Stimulated activated CD8-positive, alpha-beta memory T cell treated with anti-CD3 and anti-CD28 coated beads, Interleukin-7, amount 100 ng/mL, for 1 hour (primary cell): ENCODE measurements at places on chromosomes 6 and 20.

GRCh38 chr6:15763837-15764236, 101.0 kb upstream of the DTNBP1 start:
- DNase-seq = no peak

- no peak for DNase-seq
Observed at GRCh38 chr6:141513830-141514229, 618.9 kb upstream of the GJE1 start.

DNA sequence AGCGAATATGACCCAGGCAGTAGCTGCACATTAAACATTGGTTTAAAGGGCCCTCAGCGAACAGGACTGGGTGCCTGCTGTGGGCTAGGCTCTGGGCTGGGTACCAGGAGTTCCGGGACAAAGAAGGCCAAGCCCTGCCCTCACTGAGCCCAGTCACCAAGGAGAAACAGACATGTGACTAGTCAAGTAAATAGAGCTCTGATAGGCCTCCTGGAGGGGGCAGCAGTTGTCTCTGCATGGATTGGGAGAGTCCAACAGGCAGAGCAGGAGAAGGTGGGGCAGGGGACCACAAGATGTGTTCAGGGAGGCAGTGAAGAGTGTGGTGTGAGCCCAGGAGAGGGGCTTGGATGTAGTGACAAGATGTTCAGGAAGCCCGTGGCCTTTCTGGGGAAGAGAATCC, 3.1 kb downstream of the HM13 start:
- no peak for DNase-seq

DNA sequence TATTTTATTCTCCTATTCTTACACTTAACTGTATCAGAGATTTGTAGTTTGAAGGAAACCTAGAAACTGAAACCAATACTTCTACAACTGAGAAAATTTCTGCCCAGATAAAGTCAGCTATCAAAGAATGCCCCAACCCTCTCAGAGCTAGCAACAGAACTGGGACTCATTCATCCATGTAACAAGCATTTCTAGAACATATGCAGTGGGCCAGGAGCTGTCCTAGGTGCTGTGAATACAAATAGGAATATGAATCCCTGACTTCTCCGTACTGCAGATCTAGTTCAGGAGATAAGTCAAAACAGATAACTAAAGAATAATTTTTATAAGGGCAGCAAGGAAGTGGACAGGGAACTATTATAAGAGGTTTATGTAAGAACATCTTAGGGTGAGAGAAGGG, 654.1 kb upstream of the NOX3 start:
- DNase-seq = no peak

DNA sequence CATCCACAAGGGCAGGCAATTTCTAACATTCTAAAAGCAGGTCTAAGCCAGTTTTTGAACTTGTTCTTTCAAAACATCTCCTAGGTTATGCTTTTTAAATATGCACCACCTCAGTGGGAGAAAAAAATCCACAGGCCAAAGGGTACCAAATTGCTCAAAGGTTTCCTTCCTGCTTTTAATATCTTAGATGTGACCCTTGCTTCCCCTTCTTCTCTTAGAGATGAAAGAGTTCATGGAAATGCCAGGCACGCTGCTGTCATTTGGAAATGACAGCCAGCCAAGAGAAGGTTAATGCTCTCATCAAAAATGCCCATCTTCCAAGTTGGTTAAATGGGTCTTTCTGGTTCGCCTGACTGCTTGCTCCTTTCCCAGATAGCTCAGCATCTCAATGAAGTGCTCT, 497.1 kb downstream of the CD83 start:
- DNase-seq = no peak

DNA sequence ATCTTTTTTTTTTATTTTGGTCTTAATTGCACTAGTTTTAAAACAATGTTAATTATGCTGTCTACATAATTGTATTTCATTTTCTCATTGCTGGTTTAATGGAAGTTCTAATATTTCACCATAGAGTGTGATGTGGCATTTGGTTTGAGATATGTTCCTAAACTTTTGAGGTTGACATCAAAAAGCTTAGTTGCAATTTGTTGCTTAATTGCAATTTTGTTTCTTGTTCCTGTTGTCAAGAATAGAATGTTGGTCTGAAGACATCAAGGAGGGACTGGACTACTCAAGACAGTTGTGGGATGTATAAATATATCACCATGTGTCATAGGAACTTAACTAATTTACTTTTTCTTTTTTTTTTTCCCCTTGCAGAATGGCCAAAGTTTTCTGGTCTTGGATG, 12.5 kb downstream of the HSF2 start:
- no peak for DNase-seq

DNA sequence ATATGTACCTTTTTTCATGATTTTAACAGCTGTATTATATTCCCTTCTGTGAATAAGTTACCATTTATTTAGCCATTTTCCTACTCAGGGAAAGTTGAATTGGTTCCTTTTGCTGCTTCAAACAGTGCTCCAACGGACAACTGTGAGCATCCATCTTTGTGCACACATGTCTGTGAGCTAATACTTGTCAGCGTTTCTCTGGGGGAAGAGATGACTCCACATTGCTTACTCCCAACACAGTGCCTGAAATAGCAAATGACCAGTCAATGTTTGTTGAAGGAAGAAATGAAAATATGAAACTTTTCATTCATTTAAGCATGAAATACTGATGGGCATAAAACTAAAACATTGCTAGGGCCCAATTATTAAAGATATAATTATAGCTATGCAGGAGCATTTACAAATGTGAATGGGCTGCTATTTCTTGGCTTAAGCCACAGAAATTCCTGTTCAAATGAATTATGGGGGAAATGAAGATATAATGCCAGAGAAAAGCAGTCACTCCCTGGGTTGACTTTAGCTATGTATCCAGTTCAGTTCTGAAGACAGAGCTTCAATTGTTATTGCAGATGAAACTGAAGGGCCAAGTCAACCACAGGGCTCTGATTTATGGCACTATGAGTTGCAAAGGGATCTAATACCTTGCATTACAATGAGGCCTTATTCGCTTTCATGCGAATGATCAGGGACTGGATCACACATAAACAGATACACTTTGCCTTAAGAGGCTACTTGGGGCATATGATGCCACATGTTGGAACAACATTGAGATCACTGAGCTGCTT, 47.4 kb upstream of the FOXC1 start:
- no peak for DNase-seq

- no peak for DNase-seq
Observed at GRCh38 chr6:8234321-8234720, 132.0 kb upstream of the EEF1E1 start.

DNA sequence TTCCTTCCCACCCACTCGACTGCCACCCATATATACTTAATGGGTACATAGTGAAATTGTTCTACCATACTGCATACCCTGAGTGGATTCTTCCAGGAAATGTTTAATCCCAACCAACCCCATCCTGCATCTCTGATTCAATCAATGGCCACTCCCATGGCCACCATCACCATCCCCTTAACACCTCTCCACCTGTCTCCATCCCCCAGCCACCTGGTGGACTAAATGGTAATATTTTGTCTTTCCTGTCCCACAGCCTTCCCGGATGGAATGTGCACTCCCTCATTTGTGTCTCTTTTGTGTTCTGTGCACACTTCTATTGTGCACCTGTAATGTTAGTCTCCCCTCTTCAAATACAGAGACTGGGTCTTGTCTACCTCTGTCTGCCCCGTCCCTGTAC, 259.9 kb downstream of the ALDH8A1 start:
- DNase-seq = no peak

GRCh38 chr6:101266063-101266462, 127.4 kb upstream of the GRIK2 start:
- no peak for DNase-seq

- no peak for DNase-seq
Observed at GRCh38 chr6:131733376-131734016, 22.7 kb upstream of the CTAGE9 start.

GRCh38 chr6:23245572-23245971, 676.2 kb downstream of the HDGFL1 start:
- DNase-seq = no peak

DNA sequence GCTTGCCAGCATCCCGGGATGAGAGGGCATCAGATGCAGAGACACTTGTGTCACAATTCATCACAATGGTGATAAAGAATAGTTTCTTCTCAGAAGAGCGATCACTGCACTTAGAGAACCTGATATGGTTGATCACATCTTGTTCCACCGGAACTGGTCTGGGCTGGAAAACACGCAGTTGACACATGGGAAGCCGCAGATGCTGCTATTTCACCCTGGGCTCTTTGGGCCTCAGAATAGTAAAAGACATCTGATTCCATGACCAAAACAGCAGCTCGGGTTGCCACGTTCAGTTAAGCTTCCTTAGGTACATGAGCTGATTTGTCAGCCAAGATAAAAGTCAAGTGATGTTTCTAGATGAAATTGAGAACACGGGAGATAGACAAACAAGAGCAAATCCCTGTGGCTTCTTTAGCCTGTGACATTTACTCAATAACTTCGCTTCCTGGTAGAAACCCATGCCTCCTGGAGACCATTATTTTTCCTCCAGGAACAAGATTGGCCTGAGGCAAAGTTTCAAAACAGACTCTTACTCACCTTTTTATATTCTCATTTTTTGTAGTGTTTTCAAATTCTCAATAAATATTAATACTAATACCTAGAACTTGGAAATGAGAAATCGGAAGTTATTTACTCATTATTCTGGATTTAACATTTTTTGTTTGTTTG, 59.4 kb downstream of the TRMT6 start:
- DNase-seq = no peak

DNA sequence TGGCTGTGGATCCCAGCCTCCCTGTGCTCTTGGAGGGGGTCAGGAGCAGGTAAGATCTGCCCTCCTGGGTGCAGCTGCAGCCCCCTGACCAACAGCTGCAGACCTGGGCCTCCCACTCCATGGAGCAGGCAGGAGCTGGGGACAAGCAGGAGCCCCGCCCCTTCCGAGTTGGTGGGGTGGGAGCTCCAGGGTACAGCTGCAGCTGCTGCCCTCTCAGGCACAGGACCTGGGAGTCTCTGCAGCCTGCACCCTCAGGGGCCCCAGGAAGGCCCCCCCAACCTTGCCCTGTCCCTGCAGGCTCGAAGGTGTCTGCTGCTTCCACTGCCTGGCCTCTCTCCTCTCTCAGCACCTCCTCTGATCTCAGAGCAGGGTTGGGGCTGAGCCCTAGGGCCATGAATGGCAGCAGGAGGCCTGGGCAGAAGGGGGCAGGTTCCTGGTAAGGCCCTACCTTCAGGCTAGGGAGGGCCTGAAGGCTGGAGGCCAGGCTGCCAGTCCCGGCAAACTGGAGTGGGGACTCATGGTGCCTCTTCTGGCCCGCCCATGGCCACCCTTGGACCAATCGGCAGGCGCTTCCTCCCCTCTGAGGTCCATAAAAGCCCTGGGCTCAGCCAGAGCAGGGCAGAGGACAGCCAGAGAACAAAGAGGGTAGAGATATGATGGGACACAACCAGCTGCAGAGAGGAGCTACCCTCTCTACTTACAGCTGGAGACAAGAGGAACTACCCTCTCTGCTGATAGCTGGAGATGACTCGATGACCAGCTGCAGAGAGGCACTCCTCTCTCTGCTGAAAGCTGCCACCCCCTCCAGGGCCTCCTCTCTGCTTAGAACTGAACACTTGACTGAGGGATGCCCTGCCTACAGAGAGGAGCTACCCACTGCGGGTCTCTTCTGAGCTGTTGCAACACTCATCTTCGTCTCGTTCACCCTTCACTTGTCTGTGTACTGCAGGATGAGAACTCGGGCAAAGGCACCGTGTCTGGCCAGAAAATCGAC, 7.8 kb upstream of the PACSIN1 start:
- DNase-seq = no peak

DNA sequence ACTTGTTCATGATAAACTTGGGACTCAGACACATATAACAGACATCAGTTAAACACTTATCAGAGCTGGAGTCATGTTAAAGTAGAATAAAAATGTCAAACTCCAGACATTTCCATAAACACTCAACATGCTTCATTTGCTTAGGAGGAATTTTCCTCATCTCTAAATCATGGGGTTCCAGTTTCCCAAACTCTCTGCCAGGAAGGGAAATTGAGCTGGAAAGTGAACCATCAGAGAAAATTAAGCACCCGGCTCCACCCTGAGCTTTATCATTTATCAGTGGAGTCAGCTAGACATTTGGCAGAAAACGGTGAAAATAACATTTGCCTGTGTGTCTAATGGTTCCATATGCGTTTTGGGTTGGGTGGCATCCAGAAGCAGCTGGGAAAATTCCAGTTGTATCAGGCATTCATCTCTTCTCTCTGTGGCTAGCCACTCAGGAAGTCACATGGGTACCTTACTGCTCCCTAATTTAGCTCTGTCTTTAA, 25.3 kb upstream of the ZNFX1 start:
- DNase-seq = no peak

- DNase-seq = no peak
Observed at GRCh38 chr20:37566590-37567330, 39.1 kb upstream of the BLCAP start.

DNA sequence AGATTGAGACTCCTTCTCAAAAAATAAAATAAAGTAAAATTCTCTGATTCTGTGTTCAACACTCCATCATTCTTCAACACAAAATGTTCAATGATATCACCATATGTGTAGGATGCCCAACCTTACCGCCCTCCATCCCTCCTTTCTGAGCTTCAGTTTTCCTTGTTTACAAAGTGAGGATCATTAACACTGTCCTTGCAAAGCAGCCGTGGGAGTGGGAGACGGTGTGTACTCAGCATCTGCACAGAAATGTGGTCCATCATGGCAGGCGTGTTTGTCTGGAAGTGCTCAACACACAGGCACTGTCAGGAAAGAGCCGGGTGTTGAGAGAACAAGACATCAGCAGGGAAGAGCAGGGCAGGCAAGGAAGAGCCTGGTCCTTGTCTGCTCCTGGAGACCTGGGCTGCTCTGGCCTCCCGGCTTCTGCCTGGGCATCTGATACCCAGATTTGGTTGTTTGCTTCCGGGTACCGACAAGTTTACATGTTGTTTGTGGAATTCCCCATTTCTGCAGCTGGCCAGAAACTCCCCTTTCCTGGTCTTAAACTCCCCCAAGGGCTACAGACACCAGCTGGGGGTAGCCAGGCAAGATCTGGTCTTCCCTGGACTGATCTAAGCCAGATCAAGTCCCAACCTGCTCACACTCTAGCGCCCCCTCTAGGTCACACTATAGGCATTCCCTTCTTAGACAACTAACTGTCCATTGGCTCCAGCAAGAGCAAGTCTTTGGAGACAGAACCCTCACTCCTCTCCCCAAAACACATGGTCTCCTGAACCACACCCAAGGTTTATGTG, 26.7 kb upstream of the TTPAL start:
- DNase-seq = no peak

GRCh38 chr6:25713824-25714223, 40.7 kb upstream of the SLC17A4 start:
- DNase-seq = no peak

GRCh38 chr6:161290751-161291150, 16.9 kb upstream of the AGPAT4 start:
- DNase-seq = no peak
